ENCODE measurements at places on chromosomes 16 and 17. TPM values are rescaled to one million over a fixed set of nuclear protein-coding genes. Genes with fewer than 3 reads are reported as not detected.

- DNase-seq, result peak; percentile 24
Observed at GRCh38 chr17:58189436-58190146, 2.9 kb upstream of the EPX start.

DNA sequence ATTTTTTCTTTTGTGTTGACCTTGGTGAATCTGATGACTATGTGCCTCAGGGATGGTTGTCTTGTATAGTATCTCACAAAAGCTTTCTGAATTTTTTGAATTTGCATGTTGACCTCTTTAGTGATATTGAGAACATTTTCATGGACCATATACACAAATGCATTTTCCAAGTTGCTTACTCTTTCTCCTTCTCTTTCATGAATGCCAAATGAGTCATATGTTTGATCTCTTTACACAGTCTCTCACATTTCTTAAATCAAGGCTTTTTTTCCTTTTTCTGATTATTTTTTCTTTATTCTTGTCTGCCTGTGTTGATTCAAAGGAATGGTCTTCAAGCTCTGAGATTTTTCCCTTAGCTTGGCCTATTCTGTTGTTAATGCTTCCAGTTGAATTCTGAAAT lies 46.6 kb upstream of the KCNJ16 start:
- no peak for DNase-seq

GRCh38 chr17:42586514-42587230 lies 9.1 kb upstream of the PSMC3IP start:
- DNase-seq, result no peak

DNA sequence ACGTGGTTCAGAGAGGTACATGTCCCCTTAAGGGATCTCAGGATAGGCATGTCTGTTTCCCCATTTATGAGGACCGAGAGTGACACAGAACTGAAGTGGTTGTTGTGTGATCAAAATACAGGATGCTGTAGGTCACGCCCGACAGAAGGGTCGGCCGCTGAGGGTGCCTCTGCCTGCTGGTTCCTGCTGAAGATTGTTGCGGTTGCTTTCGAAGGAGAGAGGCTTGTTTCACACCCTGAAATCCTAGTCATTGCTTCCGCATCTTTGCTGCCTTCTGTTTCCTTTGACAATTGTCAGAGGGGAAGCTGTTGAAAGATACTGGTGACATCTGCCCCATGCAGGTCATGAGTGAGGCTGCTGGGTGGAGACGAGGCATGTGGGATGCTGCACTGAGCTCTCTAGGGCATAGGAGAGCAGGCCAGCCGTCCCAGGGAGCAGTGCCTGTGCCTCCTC lies 3.8 kb upstream of the NAT9 start:
- no peak for DNase-seq

- peak; percentile 48 for DNase-seq
Observed at GRCh38 chr17:63834431-63835166, 7.1 kb upstream of the FTSJ3 start.

DNA sequence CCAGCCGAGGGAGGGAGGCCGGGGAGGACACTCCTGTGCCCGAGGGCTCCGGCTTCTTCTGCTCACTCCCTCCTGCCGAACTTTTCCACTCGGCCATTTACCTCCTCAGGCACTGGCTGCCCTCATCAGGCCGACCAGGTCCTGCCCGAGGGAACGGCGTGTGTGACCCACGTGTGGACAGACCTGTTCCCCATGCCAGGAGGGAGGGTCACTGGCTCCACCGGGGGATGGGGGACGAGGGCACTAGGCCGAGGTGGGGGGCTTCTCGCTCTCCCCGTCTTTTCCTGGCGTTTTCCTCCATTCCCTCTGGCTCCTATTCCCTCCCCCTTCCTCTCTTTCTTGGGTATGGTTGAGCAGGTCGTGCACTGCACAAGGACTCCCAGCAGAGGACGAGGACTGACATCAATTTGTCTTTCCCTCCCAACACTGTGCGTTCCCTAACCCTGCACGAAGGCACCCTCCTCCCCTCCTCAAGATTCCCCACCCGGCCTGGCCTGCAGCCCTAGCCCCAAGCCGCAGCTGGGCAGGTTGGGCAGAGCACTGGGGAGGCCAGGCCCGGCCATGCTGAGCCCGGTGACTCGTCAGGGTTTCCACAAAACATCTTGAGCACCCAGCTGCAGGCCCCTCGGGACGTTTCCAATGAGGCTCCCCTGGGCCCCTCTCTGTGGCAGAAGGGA lies 3.2 kb upstream of the IL17C start:
- DNase-seq, result no peak

DNA sequence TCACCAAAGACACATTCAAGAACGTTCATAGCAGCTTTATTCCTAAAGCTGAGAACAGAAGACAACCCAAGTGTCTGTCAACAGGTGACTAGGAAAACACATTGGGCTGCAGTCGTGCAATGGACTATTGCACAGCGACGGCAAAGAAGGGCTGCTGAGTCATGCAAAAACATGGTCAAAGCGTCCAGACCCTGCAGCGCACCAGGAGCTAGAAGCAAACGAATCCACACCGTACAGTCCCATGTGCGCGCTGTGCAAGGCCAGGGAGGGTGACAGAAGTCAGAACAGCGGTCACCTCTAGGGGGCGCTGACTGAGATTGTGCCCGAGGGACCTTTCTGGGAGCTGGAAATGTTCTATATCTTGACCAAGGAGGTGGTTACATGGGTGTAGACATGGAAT lies 266.4 kb downstream of the MAF start:
- DNase-seq, result no peak

GRCh38 chr16:67112591-67113399 lies 3.1 kb downstream of the PHAF1 start:
- DNase-seq, result no peak

- DNase-seq, result no peak
Observed at GRCh38 chr17:753418-753817, 1.4 kb upstream of the GEMIN4 start.

- DNase-seq, result no peak
Observed at GRCh38 chr16:50534556-50534955, 13.6 kb upstream of the NKD1 start.

DNA sequence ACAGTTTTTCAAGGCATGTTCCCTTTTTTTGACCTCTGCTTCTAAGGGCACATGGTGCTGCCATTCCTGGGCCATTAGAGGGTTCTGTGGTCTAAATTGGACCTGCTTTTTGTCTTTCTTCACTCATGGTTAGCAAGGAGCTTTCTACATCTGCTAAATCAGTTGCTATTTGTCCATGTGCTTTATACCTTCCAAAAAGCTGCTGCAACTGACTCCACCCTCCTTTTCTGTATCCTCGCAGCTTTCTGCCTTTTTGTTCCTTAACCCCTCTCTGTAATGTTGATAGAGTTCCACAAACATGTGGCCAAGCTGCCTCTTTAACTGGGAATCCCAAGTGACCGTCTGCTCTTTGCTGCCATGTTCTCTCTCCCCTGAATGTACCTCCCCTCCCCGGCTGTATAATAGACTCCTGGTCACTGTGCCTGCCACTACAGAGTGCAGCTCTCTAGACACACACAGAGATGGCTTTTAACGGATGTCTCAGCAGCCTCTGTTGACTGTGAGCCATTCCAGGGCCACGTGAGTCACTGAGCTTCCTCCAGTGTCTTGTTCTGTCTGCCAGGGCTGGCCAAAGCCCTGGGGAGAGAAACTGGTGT lies 57.4 kb upstream of the TEKT3 start:
- DNase-seq, result peak; percentile 51

DNA sequence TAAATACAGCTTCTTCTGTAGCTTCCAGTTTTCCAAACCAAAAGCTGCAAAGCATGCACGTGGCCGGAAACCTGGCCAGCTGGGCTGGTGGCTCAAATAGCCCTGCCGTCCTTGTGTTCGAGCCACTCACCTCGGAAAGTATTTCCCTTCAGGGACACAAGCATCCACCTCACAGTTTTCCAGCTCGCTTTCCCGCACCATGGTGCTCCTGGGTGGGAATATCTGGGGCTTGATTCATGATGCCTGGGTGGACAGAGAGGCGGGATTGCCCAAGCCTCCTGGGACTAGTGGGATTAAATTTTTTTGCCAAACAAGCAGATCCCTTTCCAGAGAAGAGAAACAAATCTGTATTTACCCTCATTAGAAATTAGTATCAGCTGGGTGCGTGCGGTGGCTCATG lies 7.1 kb upstream of the MVD start:
- DNase-seq, result no peak

GRCh38 chr16:56911771-56912571 lies 20.0 kb upstream of the HERPUD1 start:
- peak; percentile 78 for DNase-seq

DNA sequence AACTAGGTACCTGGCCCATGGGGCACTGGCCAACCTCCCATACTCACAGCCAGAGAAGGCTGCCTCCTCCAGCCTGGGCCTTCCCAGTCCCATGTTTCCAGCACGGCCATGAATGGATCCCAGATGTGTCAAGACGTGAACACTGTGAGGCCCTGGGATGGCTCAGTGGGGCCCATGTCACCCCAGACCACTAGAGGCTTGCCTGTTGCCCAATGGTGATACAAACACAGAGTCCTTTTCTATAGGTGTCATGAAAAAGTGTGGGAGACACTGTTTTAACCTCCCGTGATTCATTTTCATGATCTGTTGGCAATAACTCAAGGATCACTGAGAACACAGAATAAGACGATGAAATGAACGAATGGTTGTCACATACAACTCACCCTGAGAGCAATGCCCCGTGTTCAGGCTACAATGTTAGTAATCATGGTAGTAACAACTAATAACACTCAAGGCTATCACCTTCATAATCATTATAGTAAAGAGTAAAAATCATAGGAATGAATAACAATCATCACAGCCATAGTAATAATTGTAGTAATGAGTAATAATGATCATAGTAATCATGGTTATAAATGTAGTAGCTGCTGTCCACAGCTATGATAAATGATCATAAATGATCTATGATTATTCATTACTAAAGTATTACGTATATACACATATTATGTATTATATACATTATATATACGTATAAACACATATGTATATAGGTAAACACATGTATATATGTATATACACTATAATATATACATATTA lies 64.0 kb downstream of the DYNLRB2 start:
- no peak for DNase-seq

GRCh38 chr16:15942931-15943690 lies 6.3 kb upstream of the ABCC1 start:
- no peak for DNase-seq

Gene KAT8
- 42.6 TPM for total RNA-seq

Gene SYCE1L
- total RNA-seq, result 0.49 TPM

Gene CTF1
- total RNA-seq, result 1.3 TPM

Gene AANAT
- 0.58 TPM for total RNA-seq

Gene ABCA8
- total RNA-seq, result 0.13 TPM
